Mesothelial cell of epicardium (in vitro differentiated cells): ENCODE measurements at places on chromosomes 2 and 18. TPM values are rescaled to one million over a fixed set of nuclear protein-coding genes. Genes with fewer than 3 reads are reported as not detected.

Gene HRH4
- 0.07 TPM in 1 of 3 replicates, not detected in the others for total RNA-seq

Gene NPPC
- 0.72 to 0.80 TPM (median 0.73 TPM) in 3 replicates for total RNA-seq

Gene UGT1A5
- not detected in 3 replicates for total RNA-seq

Gene SULT1C4
- 16.0 to 17.5 TPM (median 17.5 TPM) in 3 replicates for total RNA-seq

Gene SULT1C2
- total RNA-seq, result 0.05 to 0.13 TPM in 2 of 3 replicates, not detected in the other

Gene MFSD6
- 10.9 to 12.6 TPM (median 11.7 TPM) in 3 replicates for total RNA-seq
